ENCODE measurements at places on chromosomes 16 and 17.

- DNase-seq = no peak
These were observed 191.4 kb downstream of the RGS9 start for GRCh38 chr17:65328567-65328966.

GRCh38 chr16:85658504-85659326 lies 30.0 kb downstream of the GINS2 start:
- no peak for DNase-seq

DNA sequence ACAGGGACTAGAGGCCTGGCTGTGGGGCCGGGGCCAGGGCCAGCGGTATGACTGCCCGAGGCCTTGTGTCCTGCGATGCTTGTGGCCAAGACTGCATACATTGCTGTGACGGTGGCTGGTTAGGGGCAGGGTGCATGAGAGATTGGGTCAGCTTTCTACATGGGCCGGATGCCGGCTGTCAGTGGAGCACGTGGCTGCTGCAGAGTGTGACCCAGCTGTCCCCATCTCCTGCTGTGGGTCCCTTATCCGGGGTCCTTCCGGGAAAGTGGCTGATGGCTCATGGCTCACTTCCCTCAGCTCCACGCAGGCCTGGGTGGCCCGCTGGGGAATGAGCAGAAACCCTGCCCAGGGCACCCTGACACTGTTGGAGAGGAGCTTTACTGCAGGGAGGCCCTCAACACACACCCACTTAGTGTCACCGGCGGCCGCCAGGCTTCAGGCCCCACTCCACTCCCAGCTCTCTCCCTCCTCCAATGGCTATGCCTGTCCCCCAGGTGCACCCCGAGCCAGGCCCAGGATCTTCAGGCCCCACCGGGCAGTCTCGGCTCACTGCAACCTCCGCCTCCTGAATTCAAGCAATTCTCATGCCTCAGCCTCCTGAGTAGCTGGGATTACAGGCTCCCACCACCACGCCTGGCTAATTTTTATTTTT lies 808 bp upstream of the RGS11 start:
- DNase-seq = no peak

DNA sequence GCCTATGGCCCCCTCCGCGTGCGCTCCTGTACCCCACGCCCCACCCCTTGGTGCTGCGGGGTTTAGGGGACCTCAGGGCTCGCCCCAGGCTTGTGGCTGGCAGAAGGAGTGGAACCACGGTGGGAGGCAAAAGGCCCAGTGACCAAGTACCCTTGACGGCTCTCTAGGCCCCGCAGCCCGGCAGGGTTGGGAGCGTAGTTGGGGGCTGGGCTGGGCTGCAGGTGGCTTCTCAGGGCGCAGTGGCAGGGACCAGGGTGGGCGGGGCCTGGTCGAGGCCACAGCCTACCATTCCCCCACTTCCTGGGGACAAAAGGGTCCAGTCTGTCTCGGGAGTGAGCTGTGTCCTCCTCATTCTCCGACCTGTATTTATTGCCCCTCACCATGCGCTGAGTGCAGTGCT lies 124.9 kb downstream of the RBFOX3 start:
- DNase-seq = no peak

DNA sequence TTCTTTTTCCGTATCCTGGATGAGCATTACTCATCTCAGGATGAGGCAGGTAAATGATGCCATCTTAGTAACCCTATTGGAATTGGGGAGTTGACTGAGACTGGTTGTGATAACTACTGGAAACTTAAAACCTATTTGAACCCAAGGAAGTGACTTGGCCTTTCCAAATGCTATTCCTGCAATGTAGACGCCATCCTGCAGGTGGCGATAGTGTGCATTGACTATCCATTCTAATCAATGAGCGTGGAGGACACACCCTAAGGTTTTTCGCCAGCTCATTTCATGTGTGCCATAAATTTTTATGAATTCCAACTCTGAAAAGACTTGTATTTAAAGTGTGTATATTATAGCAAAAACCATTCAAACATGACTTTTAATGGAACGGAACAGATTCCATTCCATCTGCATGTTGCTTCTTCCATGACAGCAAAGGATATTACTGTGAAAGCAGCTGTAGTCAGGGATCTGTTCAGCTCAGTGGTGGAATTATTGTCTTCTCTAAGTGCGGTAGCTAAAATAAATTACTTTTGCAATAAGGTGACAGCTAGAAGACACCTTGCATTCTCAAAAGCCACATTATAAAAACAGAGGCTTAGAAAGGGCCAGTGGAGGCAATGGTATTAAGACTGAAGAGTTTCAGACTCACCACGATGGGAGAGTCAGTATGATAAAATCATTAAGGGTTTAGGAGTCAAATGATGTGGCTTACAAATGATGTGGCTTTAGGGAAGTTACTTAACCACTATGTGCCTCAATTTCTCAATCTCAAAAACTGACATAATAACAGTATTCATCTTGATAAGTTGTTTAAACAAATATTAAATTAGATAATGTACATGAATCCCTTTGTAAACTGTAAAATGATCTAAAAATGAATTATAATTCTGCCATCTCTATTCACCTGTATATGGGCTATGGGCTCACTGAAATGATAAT lies 55.5 kb downstream of the SYT17 start:
- no peak for DNase-seq

DNA sequence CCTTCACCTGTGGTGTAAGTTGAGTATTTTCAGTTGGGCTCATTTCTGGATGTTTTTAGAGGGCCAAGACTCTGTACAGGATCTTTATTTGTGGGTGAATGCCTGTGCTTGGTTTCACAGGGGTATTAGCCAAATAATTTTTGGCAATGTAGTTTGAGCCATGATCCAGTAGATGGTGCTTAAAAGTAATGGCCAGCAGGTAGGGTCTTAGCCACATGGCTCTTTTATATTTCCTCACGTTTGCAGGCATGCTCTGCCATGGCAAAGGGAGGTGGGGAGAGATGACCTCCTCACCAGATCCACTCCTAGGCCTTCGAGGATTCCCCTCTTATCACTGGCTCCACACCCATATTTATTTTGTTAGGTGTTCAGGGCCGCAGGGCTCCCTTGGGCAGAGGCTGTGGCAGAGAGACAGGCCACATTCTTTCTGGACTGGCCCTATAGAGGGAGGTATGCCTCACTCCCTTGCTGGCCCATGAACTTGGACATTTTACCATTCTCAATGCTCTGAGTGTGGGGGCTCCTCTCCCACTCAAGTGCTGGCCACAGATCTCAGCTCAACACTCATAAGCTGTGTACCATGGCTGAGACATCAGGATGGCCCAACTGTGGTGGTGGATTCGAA lies 417.1 kb downstream of the XYLT1 start:
- DNase-seq = no peak

DNA sequence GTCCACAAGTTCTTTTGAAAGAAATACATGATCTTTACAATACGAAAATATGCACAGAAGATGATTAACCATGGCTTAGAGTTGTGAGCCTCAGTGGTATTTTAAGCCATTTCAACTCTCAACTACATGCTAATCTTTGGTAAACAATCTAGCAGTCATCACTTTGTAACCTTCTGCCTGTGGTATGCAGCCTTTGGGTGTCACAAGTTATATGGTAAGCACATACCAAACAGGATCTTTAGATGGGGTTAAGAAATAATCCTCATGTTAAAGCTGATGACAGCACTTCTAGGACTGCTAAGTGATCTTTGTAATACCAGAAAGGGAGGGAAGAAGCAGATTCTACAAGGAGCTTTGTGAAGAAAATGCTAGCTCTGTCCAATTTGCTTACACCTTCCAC lies 74.3 kb downstream of the CA4 start:
- DNase-seq = no peak

DNA sequence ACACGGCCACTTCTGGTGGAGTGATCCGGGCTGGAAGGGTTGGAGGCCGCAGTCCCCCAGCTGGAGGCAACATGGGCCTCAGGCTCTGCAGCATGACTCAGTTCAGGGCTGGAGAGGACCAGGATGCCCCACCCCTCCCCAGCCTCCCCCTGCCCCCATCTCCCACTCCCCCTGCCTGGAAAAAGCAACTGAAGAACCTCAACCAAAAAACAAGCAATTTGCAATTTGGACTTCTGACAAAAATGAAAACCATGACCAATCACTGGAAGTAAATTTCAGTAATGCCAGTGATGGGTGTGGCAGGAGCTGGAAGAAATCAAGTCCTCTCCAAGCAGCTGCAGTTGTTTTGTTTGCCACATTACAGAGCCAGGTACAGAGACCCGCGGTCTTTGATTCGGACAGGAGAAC lies 6.6 kb upstream of the MIF4GD start:
- no peak for DNase-seq

DNA sequence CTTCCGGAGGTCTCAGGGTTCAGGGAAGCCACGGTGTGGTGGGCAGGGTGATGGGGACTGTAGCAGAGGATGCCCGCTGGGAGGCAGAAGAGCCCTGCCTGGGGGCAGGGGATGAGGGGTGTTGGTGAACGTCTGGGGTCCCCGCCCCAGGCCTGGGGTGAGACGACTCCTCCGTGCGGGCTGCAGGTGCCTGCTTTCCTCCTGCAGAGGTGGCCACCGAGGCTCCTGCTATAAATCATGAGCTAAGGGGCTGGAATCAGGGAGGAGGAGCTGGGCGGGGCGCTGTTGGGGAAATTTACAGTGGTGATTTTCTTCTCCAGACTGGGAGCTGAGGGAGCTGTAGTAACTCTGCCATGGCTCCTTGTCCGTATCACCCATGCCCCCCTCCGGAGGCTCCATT lies 167.0 kb downstream of the MRM1 start:
- no peak for DNase-seq

DNA sequence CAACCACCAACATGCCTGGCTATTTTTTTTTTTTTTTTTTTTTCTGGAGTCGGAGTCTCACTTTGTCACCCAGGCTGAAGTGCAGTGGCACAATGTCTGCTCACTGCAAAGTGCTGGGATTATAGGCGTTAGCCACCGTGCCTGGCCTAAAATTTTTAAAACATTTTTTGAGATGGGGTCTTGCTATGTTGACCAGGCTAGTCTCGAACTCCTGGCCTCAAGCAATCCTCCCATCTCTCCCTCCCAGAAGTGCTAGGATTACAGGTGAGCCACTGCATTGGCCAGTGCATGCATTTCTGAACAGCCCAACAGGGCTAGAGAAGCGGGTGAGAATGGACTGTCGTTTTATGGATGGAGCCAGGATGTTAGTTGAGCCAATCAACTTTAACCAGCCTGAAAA lies 72.4 kb downstream of the ERCC4 start:
- DNase-seq = no peak

- no peak for DNase-seq
These were observed 60.0 kb downstream of the ABCC1 start for GRCh38 chr16:16009401-16009800.

GRCh38 chr16:31833047-31833446 lies 40.6 kb upstream of the ZNF267 start:
- no peak for DNase-seq

DNA sequence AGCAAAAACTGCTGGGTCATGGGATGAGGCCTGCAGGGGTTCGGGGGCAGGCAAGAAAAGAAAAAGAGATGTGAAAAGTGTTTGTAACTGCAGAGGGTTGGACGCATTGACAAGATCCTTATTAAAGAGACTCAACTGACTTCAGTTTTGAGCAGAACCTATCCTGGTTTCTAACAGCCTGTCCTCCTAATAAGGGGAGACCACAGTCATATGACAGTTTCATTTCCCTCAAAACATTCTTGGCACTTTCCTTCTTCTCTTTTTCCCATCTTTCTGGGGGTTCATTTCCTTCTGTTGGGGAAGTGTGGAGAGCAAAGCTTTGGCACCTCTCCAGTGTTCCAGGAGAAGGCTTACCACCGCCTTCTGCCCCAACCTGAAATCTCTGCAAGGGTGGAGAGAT lies 118.5 kb downstream of the MAF start:
- DNase-seq = no peak

DNA sequence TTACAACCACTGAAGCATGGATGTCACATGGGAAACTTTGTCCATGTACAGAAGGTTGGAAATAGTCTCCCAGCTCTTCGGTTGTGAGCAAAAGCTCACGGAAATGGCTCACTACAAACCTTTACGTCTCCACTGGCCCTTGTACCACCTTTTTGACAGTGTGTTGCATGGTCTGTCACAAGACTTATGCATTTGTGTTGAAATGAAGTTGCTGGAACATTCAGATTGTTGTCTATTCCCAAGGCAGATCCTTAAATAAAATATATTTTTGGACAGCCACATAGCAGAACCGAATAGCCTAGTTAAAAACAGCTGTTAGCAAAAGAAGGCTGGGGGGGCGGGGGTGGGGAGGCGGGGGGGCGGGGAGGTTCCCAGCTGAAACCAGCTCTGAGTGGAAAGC lies 39.2 kb downstream of the KNOP1 start:
- no peak for DNase-seq

DNA sequence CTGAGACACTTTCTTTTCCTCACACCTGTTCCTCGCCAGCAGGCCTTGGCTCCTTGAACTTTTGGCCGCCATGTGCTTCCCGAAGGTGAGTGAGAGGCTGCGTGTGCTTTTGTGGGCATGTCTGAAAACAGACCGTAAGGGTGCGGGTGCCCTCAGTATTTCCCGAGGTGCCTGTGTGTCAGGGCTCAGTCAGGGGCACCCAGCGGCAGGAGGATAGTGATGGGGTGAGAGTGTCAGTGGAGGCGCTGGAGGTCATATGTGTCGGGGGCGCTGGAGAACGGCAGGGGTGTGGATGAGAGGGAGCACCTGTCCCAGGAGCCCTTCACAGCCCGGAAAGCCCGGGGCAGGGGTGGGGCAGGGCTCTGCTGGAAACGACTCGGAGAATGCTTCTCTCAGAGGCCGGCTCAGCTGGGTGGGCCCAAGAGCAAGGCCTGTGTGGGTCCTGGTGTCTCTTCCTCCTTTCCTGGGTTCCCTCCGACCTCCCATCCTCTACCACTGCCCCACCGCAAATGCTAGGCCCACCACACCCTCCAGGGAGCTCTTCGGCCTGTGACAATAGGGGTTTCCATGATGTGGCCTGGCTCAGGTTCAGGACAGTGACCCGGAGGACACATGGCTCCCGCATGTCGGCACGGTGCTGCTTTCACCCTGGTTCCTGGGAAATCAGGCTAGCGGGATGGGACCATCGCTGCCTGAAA lies 451 bp downstream of the IL32 start:
- no peak for DNase-seq

DNA sequence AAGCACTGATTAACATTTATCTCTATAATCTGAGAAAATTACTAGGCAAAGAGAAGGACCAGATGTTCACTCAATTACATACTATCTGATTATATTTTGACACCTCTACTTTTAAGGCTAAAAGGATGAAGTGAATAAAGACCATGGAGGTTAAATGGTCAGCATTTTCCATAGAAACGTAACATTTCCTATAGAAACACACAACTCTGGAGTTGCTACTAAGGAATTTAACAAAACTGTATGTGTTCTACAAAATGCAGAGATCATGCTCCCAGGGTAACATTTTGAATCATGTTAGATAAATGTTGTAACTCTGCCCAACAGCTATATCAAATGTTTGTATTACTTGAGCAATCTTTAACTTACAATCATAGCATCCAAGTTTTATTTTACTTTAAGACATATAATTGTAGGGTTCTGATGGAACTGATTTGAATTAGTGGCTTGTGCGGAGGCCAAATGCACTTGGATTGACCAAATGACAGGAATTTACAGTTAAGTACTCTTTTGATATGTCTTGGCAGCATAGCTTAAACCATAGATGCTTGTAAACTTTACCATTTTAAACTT lies 97.7 kb downstream of the RPGRIP1L start:
- no peak for DNase-seq

GRCh38 chr16:20147091-20147490 lies 73.4 kb upstream of the GPR139 start:
- DNase-seq = no peak

- no peak for DNase-seq
These were observed 276.8 kb downstream of the STX8 start for GRCh38 chr17:9298776-9299295.

- no peak for DNase-seq
These were observed 12.6 kb downstream of the KCTD2 start for GRCh38 chr17:75059369-75060345.
